ENCODE measurements at places on chromosomes 1 and 21.

DNA sequence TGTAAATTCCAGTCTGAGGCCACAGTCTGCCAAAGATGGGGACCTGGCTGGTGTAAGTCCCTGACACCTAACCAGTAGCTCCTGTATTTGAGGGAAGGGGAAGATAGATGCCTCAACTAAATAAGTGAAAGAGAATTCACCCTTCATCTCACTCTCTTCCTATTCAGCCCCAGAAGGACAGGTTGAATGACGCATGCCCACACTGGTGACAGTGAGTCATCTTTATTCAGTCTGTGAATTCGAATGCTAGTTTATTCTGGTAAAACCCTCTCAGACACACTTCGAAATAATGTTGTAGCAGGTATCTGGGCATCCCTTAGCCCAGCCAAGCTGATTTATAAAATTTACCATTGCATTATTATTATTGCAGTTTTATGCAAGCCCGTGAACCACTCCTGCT, 617.0 kb upstream of the PRMT6 start:
- no peak for DNase-seq

DNA sequence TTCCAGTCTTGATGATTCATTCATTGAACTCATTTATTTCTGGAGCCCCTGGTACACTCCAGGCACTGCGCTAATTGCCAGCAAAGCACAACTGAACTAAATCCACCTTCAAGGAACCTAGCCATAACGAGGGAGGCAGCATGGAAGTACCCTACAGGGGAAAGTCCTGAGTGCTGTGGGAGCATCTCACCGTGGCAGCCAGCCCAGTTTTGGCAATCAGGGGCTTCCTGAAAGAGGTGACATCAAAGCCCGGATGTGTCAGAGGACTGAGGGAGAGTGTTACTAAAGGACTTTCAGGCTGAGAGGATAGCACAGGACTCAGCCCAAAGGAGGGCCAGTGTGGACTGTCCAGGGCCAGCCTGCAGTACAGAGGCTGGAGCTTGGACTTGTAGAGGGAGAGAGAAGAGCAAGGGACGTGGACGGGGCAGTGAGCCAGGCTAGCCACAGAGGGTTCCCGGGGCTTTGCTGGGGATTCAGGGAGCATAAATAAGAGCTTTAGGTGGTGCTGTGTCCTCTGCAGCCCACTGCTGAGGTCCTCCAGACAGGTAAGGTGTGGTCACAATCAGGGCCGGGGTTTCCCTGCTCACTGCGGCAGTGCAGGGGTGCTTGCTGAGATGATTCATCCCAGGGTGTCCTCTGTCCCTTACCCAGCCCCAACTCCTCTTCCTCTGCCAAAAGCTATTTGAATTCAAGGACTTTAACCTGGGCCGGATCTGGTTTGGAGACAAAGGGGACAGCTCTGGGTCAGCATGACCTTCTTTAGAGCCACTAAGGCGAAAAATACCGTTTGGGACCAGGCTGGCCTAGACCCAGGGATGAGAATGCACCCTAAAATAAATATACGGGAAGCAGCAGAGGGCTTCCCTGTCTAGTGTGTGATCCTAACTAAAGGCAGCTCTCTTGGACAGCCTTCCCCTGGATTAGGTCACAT, 128.3 kb downstream of the EDEM3 start:
- DNase-seq: no peak

- DNase-seq: no peak
These were observed 63.6 kb upstream of the ZC3H12A start for GRCh38 chr1:37410815-37411214.

- DNase-seq: no peak
These were observed 29.5 kb upstream of the ZNF496 start for GRCh38 chr1:247360991-247361731.

DNA sequence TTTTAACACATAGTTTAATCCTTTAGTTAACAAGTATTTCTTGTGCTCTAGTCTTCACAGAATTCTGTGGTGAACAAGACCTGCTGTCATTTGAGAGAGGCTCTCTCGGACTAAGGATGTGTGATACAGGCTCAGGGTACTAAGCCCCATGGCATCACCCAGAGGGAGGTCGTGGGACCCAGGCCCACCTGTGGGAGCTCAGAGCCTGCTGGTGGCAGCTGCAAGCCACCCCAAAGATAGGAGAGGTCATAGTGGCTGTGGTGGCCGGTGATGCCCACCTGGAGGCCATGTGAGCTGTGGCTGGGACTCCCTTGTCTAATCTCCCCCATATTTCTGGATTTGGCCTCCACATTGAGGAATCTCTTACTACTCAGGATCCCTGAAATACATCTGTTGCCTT, 22.0 kb downstream of the NENF start:
- no peak for DNase-seq

- DNase-seq: no peak
These were observed at the start of gene TRIM17 for GRCh38 chr1:228416217-228416933. Gene TRIM17, minus strand, starts transcription at chr1:228416861. Its CDS starts 1,789 bp downstream, at chr1:228415072.

GRCh38 chr1:239587574-239588369, 201.4 kb downstream of the CHRM3 start:
- no peak for DNase-seq

GRCh38 chr21:33325222-33326067, 675 bp downstream of the IFNAR1 start:
- DNase-seq: peak; percentile 56

GRCh38 chr1:2380816-2381591, 10.3 kb downstream of the MORN1 start:
- DNase-seq: no peak

- no peak for DNase-seq
These were observed 35.2 kb downstream of the ELAPOR1 start for GRCh38 chr1:109148987-109149561.

DNA sequence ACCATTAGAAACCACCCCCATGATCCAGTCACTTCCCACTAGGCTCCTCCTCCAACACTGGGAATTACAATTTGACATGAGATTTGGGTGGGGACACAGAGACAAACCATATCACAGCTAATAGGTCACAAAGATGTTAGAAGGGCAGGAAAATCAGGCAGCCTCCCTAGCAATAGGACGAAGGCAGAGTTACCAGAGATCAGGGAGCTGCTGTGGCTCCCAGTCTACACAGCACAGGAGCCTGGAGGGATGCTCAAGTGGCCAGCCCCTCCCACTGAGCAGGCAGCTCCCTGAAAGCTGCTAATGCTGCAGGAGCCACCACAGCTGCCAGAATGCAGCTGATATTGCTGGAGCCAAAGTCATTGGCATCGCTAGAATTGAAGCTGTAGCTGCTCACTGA, 51.0 kb downstream of the CR1L start:
- no peak for DNase-seq

DNA sequence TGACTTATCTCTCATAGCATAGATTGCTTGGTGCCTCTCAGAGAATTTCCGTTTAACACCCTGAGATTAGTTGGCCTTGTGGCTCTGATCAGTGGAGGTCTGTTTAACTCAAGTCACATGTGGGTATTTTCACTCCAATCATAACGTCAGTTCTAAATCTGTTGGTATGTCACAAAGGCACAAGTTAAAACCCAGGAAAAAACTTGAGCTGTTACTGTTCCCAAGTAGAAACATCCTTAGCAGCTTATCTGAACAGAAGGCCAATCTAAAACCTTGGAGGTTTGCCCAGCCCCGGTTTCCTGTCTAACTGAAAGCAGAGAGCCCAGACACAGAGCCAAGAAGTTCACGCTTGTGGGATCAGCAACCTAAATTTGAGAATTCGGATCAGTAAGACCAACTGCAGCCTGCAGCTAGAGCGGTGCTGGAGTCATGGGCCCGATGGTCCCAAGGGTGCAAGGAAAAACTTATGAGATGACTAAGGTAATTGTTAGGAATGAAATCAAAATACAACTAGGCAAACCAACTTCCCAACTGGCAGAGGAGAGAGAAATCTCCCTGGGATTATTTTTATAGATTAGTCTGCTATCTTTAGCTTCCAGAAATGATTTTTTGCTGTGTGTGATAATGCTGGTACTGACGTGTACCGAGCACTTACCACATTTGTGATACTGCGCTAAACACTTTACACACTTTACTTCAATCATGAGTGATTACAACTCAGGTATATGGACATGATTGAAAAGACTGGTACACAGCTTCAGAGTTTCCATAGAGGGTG, 90.2 kb upstream of the C1orf21 start:
- DNase-seq: peak; percentile 81

- DNase-seq: no peak
These were observed 509 bp downstream of the NVL start for GRCh38 chr1:224329484-224329841.

DNA sequence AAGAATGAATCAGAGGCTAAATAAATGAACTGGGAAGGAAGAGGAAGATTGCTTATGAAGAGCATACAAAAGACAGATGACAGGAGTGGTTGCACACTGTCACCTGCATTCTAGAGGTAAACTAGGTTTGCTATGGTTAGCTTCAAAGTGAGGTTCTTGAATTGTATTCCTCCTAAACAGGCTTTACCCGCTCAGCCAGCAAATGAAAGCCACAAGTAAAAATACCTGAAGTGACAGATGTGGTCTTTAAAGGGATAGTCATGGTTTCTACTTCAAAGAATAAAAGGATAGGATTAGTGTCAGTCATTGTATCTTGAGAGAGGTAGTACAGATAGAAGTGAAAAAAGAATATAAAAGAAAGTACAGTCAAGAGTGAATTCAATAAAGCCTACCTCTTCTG, 32.4 kb upstream of the PRDX6 start:
- no peak for DNase-seq

- DNase-seq: no peak
These were observed 10.5 kb upstream of the LMO4 start for GRCh38 chr1:87318056-87318650.

GRCh38 chr1:224149709-224150108, 33.3 kb upstream of the DEGS1 start:
- no peak for DNase-seq

DNA sequence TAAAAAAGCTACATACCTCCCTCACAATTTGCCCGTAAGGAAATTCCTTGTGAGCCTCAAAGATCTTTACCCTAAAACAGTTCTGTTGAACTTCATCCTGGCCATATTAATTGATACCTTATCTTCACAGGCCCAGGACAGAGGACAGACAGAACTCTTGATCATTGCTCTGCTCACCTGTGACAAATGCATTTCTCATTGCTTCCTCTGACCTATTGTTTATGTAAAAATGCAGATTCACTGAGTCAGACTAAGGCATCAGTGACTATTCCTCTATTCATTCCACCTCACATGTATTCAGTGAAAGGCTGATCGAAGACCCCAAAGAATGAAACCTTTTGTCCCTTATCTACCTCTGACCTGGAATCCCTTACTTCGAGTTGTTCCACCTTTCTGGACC, 61.0 kb downstream of the BACH1 start:
- no peak for DNase-seq

DNA sequence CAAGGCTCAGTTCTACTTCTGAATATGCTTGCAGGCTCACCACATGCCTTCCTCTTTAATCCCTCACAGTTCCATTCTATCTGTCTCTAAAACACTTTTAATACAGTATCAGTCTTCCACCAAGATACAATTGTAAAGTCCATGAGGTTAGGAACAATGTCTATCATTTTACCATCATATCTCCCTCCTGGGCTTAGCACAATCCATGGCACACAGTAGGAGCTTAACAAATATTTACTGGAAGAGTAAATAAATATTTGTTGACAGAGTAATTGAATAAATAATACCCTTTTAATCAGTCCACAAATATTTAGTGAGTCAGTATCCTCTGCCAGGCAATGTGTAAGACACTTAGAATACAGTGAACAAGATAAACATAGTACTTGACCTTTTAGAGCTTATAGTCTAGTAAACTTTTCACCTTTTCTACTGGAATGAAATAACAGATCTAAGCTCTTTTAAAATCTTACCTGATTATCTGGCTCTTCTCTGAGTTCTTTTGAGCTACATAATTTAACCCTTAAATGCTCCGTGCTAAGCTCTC, 12.7 kb upstream of the GADD45A start:
- no peak for DNase-seq

DNA sequence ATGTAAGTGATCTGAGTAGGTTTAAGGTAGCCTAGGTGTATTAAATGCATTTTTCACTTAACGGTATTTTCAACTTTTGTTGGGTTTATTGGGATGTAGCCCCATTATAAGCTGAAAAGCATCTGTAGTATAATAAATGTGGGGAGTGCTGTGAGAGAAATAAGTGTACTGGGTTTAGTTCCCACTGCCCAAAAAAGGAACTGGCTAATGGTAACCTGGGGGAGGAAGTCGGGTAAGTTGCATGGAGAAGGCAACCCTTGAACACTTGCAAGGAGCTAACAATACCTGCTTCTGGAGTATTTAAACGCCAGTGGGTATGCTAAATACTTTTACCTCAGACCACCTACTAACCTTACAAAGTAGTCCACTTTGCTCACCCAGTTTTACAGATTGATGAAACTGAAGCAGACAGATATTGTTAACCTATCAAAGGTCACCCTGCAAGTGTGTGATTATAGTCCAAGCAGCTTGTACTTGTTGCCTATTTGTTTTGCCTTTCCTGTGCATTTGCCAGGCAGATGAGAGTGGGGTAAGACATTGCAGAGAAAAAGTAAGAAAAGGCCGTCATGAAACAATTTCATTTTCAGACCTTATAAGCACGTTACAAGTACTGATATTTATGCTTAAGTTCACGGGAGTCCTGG, 7.6 kb upstream of the SHISA4 start:
- DNase-seq: no peak

DNA sequence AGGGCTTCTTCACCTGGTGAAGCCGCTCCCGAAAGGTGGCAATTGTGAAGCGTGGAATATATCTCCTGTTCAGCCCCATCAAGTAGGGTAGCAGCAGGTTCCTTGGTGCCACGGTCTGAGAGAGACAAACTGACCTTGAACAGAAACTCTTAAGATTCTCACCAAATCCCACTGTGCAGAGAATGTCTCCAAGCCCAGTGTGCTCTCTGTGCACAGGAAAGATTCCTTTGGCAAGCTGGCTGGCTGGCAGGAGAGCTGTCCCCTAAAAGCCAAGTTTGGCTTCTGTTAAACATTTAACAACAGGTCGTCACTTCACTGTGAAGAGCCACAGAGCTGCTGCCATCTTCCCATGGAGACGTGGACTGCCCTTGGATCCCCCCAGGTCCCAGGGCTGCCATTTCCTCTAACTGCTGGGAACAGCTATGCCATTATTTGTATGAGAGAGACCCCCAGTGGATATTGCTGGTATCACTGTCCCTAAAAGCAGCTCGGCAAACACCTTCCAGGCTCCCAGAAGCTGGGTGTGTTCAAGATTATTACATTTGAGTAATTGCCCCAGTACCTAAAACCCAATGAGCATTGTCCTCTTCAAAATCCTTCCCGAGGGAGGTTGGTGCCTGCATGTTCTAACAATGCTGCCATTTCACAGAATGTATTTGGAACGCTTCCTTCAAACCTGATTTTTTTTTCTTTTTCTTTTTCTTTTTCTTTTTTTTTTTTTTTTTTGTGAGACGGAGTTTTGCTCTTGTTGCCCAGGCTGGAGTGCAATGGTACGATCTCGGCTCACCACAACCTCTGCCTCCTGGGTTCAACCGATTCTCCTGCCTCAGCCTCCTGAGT, 71.8 kb downstream of the CD58 start:
- DNase-seq: no peak

GRCh38 chr1:181714428-181714827, 231.1 kb downstream of the CACNA1E start:
- DNase-seq: no peak

Data from posterior cingulate gyrus (tissue), 11 donors.